ENCODE measurements at places on chromosomes 6 and 20.

GRCh38 chr20:41316051-41316450 lies 1.5 kb downstream of the ZHX3 start:
- no peak for DNase-seq

GRCh38 chr20:33481431-33481941 lies 8.4 kb upstream of the CBFA2T2 start:
- DNase-seq = no peak

GRCh38 chr6:74826263-74826662 lies 379.6 kb downstream of the COL12A1 start:
- no peak for DNase-seq

DNA sequence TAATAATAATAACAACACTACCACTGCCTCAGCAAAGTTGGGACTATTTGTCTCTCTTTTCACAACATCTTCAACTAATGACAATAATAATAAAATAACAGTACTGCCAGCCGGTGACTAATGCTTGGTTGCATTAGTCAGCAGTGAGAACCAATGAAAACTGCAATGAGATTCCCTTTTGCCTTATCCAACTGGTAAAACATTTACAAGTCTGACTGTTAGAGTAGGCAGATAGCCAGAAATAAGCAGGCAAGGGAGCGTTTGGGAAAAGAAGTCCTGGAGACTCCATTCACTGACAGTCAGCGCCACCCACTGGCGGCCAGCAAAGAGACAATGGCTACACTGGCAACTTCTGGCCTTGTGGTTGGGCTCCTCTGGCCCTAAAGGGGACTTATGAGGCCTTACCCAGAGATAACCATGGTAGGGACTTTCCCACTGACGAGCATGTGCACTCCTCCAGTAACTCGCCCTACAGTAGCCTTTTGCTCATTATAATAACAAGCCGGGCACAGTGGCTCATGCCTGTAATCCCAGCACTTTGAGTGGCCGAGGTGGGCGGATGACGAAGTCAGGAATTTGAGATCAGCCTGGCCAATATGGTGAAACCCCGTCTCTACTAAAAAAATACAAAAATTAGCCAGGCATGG lies 3.4 kb upstream of the NSFL1C start:
- no peak for DNase-seq

- no peak for DNase-seq
Observed at GRCh38 chr6:83443516-83443915, 12.7 kb upstream of the ME1 start.

GRCh38 chr6:46832816-46833215 lies 39.6 kb downstream of the MEP1A start:
- no peak for DNase-seq

GRCh38 chr6:8499540-8499939 lies 64.2 kb upstream of the SLC35B3 start:
- DNase-seq = no peak

DNA sequence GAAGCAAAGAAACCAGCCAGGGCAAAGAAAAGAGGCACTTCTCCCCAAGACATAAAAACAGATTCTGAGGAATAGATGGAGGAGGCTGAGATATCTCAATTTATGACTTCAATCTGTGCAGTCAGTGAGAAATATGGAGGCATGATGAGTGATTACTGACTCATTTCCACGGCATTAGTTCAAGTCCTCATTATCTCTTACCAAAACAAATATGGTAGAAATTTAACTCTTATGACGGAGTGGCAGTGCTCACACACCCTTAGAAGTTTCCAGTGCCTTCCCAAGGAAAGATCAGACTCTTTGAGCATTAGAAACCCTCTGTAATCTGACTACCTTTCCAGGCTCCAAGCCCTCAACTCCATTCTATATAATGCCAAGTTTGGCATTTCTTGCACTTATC lies 364.1 kb downstream of the ARHGAP18 start:
- no peak for DNase-seq

DNA sequence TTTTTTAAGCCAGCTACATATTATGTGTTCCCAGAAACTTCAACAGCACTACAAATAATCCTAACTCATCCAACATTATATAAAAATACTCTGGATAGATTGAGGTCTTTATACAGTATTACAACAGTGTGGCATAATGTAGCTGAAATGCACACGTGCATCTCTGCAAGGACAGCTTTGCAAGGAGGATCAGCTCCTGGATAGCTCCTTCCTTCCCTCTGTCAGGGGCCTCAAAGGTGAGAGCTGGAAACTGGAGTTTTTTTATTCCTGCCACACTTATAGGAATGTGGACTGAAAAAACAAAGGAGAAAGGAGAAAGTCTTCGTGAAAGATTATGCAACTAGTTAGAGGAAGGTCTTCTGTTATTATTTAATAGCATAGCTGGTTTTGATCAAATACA lies 53.1 kb downstream of the PLG start:
- no peak for DNase-seq

GRCh38 chr6:33589731-33590530 lies 9.9 kb upstream of the BAK1 start:
- no peak for DNase-seq

DNA sequence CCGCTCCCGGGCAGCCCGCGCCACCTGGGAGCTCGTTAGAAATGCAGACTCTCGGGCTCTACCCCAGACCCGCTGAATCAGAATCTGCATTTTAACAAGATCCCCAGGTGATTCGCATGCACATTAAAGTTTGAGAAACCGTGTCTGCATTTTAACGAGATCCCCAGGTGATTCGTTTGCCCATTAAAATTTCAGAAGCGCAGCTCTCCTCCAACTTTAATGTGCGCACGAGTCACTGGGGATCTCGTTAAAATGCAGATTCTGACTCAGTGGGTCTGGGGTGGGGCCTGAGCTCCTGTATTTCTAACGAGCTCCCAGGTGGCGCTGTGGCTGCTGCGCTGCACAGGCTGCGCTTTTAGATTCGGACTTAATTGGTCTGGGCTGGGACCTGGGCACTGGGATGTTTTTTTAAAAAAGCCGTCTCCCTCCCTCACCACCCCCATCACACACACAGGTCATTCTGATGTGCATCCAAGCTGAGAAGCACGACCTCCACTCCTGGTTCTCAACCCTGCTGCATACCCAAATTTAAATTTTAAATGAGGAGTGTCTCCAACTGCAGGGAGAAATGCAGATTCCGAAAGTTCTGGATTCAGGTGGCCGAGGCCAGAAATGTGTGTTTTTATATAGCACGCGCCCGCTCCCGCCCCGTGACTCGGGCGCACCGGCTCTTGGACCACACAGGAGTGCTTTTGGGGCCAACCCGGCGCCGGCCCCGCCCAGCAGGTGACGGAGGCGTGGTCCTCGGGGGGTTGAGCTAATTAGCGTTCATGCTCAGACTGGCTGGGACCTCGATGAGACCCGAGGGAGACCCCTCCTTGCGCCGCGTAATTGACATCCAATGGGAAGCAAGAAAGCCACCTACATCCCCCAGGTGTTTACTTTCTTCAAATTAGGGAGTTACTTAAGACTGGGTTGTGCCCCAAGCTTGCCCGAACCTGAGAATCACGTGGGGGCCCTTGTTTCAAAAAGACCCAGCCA lies 85.8 kb downstream of the ZFP64 start:
- no peak for DNase-seq

DNA sequence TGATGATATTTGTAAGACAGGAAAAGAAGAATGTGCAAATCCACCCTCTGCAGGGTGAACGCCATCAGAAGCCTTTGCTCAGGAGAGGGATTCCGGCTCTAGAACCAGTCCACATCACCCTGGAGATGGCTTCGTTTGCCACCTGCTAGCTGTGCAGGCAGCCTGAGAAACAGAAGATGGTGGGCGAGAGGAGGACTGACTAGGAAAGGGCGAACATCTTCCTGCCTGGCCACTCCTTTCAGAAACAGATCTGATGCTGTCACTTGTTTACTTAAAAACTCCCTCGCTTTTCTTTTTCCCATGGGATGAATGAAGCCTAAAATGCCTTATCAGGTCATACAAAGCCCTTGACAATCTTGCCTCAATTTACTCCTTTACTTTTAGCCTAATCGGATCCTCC lies 1.2 kb downstream of the PTPRA start:
- DNase-seq = no peak
